ENCODE measurements at places on chromosomes 4 and X.

GRCh38 chr4:159195361-159195769 is 92.5 kb downstream of the RAPGEF2 start:
- DNase-seq: no peak

- DNase-seq: no peak
Measured at GRCh38 chr4:41934514-41934900, 722 bp upstream of the TMEM33 start.

- no peak for DNase-seq
Measured at GRCh38 chr4:145868637-145869409, 69.8 kb downstream of the ZNF827 start.

GRCh38 chr4:149784018-149784417 is 31.6 kb downstream of the IQCM start:
- no peak for DNase-seq

DNA sequence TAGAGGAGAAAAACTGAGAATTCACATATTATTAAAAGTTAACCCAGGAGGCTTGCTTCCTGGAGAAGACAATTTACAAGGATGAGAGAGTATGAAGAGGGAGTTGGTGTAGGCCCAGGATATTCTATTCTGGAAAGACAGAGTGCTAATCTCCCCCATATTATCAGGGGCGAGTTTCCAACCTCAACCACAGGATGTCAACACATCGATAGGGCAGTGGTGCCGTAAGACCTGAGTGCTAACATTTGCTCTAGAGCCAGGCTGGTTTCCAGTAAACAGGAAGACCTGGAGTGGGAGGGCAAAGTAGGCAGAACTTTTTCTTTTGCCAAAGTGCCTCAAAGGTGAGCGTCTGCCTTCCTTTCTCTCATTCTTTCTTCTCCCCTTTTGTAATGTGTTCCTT is 2.8 kb upstream of the AWAT1 start:
- DNase-seq: no peak

GRCh38 chr4:24995346-24995919 is 35.3 kb downstream of the LGI2 start:
- no peak for DNase-seq

- no peak for DNase-seq
Measured at GRCh38 chr4:83340692-83341343, 6.2 kb upstream of the HPSE start.

DNA sequence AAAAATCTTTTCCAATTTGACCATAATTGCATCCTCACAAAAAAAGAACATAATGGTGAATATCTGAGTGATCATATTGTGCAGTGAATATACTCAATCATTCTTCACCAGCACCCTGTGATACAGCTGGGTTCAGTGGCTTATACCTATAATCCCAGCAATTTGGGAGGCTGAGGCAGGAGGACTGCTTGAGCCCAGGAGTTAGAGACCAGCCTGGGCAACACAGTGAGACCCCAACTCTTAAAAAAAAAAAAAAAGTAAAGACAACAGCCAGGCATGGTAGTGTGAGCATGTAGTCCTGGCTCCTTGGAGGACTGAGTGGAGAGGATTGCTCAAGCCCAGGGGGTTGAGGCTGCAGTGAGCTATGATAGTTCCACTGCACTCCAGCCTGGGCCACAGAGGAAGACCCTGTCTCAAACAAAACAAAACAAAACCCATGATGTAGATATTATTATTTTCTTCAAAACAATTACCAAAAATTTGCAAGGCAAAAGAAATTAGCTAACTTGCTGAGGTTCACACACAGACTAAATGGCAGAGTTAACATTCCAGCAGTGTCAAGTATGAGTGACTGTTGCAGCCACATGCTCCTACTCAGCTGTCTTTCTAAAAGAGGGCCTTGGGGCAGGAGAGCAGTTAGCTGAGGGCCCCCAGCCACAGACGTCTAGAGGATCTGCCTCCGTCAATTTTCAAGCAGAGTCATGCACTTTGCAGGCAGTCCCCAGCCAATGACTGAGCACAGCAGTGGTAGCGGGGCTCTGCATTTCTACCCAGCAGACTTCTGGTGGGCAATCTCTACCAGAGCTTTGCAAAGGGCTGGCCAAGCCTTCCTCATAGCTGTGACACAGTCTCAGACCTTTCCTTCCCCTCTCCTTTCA is 33.4 kb downstream of the ADGRA3 start:
- DNase-seq: no peak

DNA sequence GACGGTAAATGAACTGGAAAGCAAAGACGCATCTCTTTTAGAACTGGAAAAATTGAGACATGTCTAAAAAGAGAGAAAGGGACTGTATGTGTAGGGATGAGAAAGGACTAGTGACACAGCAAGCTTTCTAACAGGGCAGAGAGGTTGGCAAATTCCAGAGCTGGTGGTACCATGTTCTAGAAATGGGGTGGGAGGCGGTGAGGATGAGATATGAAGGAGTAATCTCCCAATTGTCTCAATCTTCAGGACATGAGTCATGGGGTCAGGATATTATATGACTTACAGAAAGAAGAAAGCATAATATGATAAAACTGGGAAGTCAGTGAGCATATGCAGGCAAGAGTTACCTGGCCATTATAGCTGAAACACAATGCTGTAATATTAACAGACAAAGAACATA is 14.2 kb downstream of the TAB3 start:
- DNase-seq: no peak

DNA sequence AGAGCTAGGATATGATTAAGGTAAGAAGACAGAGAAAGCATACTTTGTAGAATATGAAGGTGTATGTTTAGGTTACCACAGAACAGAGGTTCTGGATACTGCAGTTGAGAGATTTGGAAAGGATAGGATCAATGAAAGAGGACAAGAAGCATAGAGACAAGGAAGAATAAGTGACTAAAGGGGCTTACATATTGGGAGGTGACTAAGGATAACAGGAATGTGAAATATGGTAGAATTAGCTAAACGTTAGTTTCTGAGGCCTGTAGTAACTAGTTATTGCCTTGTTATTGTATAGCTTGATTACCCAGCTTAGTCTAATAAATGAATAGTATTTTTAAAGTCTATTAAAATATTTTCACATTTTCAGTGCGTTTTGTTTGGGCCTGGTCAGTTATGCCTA is 38.2 kb downstream of the CENPI start:
- no peak for DNase-seq

DNA sequence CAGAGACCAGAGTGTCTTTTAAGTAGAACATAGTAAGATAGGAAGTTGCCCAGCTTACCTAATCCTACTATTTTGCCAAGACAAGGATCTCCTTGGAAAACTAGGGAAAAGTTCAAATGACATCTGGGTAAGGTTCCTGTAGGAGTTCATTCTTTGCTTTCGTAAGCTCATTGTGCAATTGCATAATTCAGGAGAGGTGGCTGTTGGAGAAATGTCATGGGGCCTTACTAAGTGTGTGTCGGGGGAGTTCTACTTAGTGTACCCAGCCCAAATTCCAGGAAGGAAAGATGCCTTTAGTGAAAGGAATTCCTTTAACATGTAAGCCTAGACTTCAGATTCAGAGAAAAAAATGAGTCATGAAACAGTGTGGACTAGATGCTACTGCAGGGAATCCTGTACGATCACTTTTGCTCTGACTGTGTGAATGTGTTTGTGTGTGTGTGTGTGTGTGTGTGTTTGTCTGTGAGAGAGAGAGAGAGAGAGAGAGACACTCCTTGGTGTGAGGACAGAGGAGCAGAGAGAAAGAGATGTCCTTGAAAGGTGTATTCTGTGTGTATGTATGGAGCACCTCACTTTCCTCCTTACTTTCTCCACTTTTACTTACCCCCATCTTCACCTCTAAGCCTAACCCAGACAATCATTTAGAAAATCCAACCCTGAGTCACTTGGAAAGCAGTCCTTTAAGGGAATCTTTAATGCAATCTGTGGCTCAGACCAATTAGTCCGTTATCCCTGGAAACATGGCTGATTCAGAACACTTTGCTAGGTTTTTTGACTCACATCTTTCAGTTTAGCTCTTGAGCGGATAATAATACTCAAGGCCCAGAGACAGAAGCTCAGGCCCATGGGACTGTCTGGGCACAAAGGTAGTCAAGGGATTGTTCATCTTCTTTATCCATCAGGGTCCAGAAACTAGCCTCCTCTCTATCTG is 114.5 kb upstream of the ACSL4 start:
- no peak for DNase-seq

- DNase-seq: peak; percentile 66
Measured at GRCh38 chr4:150209140-150209829, 131.0 kb downstream of the DCLK2 start.

DNA sequence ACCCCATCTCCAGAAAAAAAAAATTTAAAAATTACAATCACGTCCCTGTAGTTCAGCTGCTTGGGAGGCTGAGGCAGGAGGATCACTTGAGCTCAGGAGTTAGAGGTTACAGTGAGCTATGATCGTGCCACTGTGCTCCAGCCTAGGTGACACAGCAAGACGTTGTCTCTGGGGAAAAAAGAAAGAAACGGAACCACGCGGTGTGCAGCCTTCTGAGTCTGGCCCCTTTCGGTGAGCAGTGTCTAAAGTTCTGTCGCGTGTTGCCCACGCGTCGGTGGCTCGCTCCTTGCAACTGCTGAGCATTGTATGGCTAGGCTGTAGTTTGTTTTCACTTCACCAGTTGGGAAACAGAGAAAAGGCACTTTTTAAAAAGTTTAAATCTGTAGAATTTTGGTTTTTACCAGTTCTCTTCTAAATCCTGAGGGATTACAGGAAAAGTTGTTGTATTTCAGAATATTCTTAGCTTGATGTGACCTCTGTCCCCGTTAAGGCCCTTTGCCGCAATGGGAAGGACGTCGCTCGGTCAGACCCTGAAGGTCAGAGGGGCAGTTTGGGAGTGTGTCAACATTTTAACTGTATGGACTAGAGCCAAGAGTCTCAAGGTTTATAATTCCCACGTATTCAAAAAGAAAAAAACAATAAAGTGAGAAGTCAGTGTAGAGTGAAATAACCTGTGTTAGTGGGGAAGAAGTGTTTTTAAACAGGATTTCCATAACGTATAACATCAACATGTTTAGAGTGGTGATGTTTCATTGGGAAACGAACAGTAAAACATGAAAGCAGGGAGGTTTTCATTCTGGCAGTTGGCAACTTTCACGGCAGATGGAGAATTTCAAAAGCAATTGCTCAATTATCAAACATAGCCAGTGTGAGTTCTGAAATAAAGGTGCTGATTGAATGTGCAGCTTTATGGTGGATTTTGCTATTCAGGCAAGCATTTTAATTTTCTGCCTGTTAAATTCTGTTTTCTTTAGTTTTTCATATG is 45.8 kb upstream of the MSANTD1 start:
- DNase-seq: no peak

- DNase-seq: no peak
Measured at GRCh38 chr4:119692001-119692400, 63.4 kb upstream of the PDE5A start.

DNA sequence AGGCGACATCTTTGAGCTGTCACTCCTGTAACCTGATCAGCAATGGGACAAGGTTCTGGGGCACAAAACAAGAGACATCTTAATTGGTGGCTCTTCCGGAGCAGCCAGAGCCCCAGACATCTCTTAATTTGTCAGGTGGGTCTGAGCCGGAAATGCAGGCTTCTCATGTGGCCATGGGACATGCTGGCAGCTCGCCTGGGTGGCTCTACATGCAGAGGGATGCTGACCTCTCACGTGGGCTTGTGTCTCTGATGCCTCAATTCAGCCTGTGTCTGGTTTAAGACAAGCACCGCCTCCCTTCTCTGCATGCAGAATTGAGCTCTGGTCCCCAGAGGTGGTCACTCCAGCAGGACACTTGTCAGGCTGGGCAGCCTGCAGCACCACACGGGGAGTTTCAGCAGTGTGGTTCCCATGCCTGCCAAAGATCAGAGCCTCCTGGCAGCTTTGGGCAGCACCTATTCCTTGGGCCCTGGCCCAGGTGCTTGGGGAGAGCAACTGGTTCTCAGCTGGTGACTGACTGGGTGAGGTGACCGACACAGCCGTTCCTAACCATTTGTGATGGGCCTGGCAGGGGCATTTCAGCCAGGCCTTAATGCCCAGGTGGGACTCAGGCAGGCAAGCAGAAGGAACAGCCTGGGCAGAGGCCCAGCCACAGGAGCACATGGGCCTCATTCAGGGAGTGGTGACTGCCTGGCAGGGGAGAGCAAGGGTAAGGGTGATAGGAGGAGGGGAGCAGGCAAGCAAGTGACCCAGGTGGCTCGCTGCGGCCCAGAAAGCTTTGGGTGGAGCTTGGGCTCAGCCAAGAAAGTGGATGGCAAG is 53.4 kb downstream of the HMX1 start:
- no peak for DNase-seq

- DNase-seq: no peak
Measured at GRCh38 chr4:147409350-147409749, 71.5 kb upstream of the EDNRA start.

- no peak for DNase-seq
Measured at GRCh38 chr4:172953896-172954568, 214.6 kb upstream of the GALNT7 start.

GRCh38 chr4:105208561-105208960 is 61.9 kb downstream of the TET2 start:
- no peak for DNase-seq

GRCh38 chr4:165210566-165210965 is 3.2 kb downstream of the KLHL2 start:
- DNase-seq: no peak

DNA sequence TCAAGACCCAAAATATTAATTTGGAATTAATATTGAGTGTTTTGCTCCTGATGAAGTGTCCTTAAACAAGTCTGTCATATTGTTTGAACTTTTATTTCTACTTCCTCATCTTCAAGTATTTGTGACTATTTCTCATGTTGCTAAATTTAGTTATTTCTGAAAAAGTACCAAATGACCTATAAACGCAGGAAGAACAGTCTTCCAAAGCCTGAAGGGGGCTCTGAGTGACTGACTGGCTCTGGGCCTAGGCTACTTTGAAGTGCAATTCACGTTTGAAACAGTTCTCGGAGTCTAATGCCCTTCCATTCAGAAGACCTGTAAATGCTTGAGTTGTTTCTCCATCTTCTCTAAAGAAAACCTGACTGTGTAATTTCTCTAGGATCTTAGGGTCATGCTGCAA is 26.5 kb downstream of the GALNT7 start:
- DNase-seq: no peak

DNA sequence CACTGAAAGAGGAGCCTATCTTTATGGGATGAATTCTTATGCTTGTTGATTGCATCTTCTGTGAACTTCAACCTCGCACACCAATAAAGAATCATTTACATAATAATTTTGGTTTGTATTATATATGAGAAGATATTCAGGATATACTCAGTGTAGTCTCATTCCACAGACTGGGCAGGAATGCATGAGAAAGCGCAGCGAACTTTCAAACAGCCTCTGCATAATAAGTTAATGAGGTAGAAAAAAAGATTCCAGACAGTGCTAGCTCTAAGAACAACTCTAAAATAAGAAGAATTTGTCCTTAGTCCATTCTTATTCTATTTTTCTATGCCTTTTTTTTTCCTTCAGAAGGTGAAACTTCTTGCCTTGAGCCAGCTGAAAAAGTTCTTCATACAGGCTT is 224.3 kb upstream of the CTSO start:
- no peak for DNase-seq

DNA sequence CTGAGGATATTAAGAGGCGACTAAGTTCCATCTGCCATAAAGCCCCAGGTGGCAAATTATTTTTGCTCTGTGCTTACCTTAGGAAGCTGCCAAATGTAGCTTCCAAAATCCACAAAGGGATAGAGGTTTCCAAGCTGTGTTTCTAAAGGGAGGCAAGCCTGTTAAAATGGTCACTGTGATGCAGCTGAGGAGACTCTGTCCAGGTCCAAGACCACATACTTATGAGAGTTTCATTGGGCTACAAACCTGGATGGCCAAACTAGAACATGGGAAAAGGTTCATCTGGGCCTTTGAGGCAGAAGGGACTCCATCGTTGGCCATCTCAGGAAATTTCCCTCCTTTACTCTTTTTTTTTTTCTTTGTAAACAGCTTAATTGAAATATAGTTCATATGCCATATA is 306.9 kb upstream of the FGF13 start:
- DNase-seq: no peak

All from right cardiac atrium (tissue), 5 donors.